Stimulated activated CD8-positive, alpha-beta memory T cell treated with anti-CD3 and anti-CD28 coated beads, Interleukin-15, amount 100 ng/mL, for 4 hours (primary cell): ENCODE measurements at places on chromosomes 6 and 20.

- DNase-seq, result no peak
Measured at GRCh38 chr6:112695001-112695400, 347.9 kb downstream of the RFPL4B start.

GRCh38 chr6:90460051-90460450 is 126.8 kb downstream of the MAP3K7 start:
- no peak for DNase-seq

DNA sequence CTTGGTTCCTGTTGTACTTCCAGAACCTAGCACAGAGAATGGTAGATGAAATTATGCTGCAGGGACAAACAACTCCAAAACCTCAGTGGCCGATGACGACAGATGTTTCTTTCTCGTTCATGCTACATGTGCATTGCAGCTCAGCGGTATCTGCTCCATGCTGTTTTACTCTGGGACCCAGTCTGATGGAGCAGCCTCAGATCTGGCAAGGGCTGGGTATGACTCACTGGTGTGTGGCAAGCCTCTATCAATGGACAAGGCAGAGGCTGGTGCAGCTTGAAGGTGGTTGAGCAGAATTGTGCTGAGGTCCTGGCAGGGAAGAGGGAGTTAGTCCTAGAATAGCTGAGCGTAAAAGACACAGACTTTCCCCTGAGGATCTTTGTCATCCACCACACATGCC is 10.3 kb upstream of the BLCAP start:
- DNase-seq, result no peak

- DNase-seq, result no peak
Measured at GRCh38 chr20:15756754-15757115, 816.5 kb downstream of the KIF16B start.

GRCh38 chr6:20332441-20333006 is 69.2 kb upstream of the E2F3 start:
- no peak for DNase-seq

DNA sequence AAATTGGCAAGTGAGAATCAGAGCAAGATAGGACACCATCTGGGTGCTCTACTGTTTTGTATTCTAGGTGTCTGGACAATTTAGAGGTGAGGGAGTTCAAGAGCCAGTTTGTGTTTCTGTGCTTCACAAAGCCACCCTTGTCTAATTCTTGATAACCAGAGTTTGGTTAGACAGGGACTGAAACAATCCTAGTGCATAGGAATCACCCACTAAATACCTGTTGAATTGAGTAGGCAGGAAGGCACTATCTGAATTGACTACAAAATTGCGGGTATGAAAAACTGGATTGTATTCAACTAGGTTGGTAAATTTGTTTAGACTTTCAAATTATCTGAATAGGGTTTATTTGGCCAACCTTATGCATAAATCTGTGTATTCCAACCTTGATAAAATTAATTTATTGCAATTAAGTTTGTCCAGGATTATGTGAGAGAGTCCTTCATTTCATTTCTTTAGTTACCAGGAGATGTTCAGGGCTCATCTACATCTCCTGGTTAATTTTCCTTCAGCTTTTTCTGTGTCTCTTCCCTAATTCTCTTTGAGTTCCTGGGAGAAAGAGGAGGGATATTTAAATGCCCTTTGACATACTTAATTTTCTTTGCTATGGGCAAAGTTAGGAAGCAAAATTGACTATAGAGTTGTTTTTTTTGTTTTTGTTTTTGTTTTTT is 1.7 kb downstream of the TPX2 start:
- DNase-seq, result no peak

DNA sequence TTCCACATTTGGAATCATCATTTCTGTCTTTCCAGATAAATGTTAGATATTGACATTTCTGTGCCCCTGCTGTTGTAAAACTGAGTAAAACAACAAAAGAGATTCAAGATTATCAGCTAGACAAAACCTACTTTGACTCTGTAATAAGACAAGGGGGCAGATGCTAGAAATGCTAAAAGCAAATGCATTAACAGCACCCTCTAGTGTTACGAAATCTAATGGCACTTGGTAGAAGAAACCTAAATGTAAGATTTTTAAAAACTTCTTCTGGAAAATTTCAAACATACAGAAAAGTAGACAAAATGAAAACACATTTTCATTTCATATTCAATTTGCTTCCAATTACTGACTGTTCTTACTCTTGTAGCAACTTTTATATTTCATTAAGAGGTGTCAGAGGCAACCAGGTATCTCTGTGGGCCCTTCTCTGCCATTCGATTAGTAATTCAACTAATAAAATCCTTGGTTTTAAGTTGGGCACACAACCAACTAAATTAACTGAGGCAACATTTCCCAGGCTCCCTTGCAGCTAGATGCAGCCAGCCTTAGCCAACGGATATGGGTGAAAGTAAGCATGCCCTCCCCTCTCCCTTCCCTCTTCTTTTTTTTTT is 45.0 kb downstream of the SLC23A2 start:
- DNase-seq, result no peak

DNA sequence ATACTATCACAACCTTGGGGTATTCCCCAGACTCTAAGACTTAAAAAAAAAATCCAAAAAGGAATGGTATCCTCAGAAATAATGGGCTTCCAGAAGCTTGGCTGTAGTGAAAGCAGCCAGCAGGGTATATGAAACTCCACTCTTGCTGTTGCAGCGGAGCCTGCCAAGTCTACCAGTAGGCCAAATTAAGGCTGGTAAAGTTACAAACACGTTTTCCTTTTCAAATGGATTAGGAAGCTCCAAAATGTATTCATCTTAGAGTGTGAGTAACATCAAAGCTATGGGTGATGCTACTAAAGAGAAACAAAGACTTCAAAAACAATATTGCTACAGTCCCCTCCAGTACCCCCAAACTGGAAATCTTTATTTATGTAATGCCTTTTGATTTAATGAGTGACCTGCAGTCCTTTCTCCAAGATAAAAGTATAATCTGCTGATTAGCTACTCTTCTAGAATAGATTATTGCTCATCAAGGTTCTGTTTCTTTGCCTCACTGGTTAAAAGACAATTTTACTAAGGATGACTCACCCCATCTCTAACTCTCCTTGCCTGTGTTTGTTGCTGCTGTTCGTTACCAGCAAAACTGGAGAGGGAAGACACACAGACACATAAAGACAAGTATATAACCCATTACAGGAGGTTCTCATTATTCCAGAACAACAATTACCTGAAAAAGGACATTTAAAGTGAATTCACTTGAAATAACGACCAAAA is 84.9 kb downstream of the BTBD9 start:
- no peak for DNase-seq

DNA sequence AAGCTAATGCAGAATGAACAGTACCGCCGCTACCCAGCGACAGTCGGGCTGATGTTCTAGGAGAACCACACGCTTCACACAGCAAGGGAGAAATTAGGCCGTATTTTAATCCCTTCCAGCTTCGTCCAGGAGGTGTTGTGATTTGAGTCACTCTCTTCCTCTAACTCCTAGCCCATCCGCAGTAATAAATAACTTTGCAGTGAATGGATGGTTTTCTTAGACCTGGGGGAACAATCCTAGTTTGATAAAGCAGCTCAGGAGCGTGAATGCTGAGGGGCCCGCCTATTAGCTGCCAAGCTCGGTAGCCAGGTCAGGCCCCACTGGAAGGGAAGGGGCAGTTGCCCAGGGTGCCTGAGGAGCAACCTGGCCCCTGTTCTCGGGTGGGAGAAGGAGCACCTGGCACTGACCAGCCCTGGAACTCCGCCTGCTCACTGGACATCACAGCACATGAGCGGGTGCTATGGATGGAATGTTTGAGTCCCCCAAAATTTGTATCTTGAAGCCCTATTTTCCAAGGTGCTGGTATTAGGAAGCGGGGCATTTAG is 146.0 kb upstream of the AFDN start:
- no peak for DNase-seq

DNA sequence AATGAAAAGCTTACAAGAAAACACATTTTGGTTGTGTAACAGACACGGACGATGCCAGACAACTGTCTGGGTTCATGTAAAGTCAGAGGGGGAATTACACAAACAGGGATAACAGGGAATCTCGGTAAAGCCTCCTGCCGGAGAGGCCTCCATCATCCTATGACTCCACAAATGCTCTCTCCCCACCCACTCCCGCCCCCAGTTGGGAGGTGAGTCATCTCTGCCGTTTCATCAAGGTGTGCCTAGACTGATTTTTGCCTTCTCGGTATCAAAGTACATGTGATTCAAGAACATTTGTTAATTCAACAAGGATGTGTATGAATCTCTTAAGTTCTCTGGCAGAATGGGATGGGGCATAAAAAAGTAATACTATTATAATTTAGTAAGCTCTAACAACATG is 304.9 kb upstream of the PRDM1 start:
- DNase-seq, result peak; percentile 46
